ENCODE measurements at places on chromosomes 13 and 19.

GRCh38 chr13:87680298-87680697, 9.1 kb downstream of the SLITRK5 start:
- DNase-seq: peak; percentile 85

DNA sequence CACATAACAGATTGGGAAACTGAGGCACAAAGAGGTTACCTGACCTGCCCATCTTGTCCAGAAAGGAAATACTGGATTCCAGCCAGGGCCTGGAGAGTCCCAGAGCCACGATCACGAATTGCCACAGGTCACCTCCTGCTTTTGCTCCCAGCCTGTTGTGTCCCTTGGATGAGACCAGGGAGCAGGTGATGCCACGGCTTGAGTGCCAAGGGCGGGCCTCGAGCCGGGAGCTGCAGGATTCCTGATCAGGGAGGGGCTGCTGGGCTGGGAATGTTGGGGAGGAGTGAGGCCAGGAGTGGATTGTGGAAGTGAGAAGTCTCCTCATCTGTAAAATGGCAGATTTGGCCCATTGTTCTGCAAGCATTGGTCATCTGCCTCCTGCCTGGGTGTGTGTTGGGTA, 29.4 kb downstream of the DNM2 start:
- H3K27ac ChIP-seq: peak overlapping the region; percentile 92
- no peaks in the 10 kb centered on the region for H3K36me3 ChIP-seq
- peaks cover 71% of the 10 kb centered on the region for H3K4me1 ChIP-seq
- no peaks in the 10 kb centered on the region for H3K27me3 ChIP-seq

DNA sequence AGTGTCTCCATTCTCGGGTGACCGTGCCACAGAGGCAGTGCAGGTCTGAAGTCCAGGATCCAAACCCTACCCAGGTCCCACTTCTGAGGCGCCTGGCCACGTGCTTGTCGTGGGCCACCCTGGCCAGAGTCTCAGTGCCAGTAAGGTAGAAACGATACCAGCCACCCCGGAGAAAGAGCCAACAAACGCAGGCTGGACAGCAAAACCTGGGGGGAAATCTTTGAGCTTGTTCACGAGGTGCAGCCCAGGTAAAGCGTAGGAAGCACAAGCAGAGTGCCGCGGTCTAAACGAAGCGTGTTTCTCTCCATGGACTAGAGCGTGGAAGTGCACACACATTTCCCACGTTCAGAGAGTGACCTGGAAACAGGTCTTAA, 95.6 kb downstream of the ATP11A start:
- no peaks in the 10 kb centered on the region for H3K4me1 ChIP-seq
- H3K4me3 ChIP-seq: no peak overlapping the region
- no peak for DNase-seq
- H3K27me3 ChIP-seq: no peaks in the 10 kb centered on the region

DNA sequence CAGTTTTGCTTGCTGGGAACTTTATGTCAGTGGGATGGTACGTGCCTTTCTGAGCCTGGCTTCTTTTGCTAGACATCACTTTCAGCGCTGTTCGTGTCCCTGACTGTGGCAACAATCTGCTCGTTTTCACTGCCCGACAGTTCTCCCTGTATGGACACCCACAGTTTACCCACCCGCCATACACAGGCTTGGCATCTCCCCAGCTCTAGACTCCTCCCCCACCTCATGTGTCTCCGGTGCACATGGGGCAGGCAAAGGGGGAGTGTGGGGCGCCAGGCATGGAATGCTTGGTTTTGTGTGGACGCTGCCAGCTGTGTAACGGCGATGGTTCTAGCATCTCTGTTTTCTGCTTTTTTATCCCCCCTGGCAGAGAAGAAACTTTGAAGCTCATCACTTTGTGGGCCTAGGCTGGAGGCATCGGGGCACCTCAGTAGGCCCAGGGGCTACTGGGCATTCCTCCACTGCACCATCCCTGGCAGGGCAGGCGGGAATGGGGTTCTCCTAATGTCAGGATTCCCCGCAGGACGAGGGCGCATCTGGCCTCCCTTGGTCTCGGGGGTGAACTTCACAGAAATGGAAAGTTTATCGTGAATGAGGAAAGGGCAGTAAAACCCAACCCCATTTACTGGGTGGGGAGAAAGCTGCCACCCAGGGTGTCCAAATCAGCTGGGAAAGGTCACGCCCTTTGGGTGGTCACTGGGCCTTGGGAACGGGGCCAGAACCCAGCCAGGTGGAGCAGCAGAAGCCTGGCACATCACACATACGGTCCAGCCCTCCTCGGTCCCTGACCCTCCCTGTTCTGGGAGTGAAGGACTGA, 60.8 kb downstream of the CEBPG start:
- no peak overlapping the region for H3K4me3 ChIP-seq
- no peak overlapping the region for H3K27ac ChIP-seq
- peaks cover 6% of the 10 kb centered on the region for H3K4me1 ChIP-seq
- peak; percentile 40 for DNase-seq

DNA sequence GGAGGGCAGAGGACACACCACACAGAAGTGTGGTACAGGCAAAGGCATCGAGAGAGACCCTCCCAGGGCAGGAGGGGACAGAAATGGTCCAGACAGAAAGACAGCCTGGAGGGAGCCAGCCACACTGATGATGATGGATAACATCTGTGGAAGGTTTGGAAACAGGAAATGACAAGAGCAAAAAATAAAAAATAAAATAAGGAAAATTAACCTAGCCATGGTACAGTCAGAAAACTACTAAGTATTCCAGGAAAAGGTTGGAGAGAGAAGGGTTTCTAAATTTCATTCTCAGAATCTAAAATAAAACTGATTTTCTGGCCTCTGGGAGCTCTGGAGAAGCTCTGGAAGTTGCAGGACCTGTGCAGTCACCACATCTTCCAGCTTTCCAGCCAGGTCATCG, 115.2 kb upstream of the VSTM2B start:
- no peak overlapping the region for H3K27ac ChIP-seq
- H3K4me3 ChIP-seq: no peak overlapping the region
- no peak for DNase-seq
- no peaks in the 10 kb centered on the region for H3K36me3 ChIP-seq
- no peaks in the 10 kb centered on the region for H3K27me3 ChIP-seq

DNA sequence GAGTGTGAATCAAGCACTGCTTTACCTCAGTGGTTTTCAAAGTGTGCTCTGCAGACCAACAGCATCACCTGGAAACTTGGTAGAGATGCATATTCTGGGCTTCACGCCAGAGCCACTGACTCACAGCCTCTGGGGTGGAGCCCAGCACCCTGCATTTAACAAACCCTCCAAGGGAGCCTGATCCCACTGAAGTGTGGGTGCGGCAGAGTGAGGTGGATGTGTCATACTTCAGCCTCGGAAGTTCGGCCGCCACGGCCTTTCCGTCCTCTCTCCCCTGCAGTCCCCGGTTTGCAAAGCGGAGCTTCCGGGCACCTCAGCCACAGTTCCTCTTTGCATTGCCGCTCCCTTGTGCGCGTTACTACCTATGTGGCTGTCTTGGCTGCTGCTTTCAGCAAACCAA, 33.3 kb upstream of the MICU2 start:
- H3K4me3 ChIP-seq: no peak overlapping the region
- H3K4me1 ChIP-seq: no peaks in the 10 kb centered on the region
- H3K27ac ChIP-seq: no peak overlapping the region
- H3K27me3 ChIP-seq: no peaks in the 10 kb centered on the region

- H3K36me3 ChIP-seq: no peaks in the 10 kb centered on the region
- no peak overlapping the region for H3K4me3 ChIP-seq
- no peak for DNase-seq
- no peak overlapping the region for H3K27ac ChIP-seq
- peaks cover 27% of the 10 kb centered on the region for H3K4me1 ChIP-seq
- H3K27me3 ChIP-seq: no peaks in the 10 kb centered on the region
Measured at GRCh38 chr19:13089139-13089856, 13.4 kb downstream of the LYL1 start.

DNA sequence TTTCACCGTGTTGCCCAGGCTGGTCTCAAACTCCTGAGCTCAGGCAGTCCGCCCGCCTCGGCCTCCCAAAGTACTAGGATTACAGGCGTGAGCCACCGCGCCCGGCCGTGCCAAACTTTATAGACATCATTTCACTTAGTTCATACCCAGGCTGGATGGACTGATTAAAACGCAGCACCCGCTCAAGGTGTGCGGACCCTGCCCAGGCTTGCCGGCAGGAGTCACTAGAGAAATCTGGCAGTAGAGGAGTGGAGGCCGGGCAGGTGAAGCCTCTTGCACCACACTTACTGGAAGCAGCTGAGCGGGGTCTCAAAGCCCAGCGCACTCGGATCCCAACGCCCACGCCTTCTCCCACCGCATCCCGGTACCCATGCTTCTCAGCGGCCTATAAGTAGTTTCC, 11.4 kb downstream of the PTGIR start:
- no peak overlapping the region for H3K4me3 ChIP-seq
- H3K36me3 ChIP-seq: peaks cover 6% of the 10 kb centered on the region
- H3K27ac ChIP-seq: no peak overlapping the region
- H3K27me3 ChIP-seq: no peaks in the 10 kb centered on the region
- H3K4me1 ChIP-seq: peaks cover 6% of the 10 kb centered on the region

DNA sequence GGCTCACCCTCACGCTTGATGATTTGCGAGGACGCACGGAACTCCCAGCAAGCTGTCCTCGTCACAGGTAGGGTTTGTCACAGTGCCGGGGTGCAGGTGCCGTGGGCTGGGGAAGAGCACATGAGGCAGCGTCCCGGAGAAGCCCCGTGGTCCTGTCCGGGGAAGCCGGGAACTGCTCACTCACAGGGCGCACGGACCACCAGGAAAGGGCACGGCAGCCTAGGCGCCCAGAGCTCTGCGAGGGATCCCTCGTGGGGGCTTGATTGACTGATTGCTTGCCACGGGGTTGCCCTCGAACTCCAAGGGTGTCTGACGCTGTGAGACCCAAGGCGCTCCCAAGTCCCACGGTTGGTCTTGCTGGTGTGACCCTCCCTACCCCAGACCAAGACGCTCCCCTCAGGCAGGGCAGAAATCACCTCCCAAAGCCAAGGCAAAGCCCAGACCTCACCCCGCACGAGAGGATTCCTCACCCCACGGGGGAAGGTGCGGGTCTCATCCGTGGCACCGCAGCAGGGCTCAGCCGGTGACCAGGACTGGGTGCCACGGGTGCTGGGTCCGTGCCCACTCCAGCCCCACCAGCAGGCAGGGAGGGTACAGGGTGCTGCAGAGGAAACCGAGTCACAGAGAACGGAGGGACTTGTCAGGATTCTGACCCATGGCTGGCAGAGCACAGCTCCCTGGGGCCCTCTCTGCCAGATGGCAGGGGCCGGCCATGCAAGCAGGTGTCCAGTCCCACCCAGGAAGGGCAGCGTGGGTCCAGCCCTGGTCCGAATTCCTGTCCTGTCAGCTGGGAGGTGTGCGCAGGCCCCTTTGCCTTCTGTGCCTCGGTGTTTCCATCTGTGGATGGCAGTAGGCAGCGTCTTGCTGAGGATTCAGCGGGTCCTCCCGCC, 7.7 kb downstream of the C2CD4C start:
- no peak overlapping the region for H3K27ac ChIP-seq
- no peak for DNase-seq
- H3K36me3 ChIP-seq: no peaks in the 10 kb centered on the region

DNA sequence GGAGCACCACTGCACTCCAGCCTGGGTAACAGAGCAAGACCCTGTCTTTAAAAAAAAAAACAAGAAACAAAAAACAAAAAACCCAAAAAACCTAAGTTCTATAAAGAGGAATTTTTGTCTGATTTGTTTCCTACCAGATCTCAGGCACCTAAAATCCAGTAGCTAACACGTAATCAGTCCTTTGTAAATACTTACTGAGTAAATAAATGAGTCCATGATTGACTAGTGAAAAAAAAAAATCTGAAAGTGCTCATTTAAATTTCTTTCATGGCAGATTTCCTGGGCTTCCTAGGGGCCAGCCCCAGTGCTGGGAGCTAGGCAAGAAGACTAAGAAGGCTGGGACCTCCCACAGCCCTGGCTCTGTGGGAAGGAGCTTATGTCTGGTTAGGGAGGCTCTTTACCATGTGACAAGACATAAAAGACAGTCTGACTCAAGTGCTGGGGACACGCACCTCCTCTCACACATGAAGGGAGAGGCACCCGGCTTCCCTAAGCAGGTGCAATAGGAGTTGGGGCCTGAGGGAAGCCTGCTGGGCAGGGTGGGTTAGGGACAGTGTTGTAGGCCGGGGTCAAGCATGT, 22.5 kb downstream of the LIG1 start:
- no peak for DNase-seq
- no peaks in the 10 kb centered on the region for H3K36me3 ChIP-seq
- H3K27ac ChIP-seq: no peak overlapping the region
- no peaks in the 10 kb centered on the region for H3K27me3 ChIP-seq
- H3K4me3 ChIP-seq: no peak overlapping the region
- no peaks in the 10 kb centered on the region for H3K4me1 ChIP-seq

GRCh38 chr13:73599232-73600128, 534.7 kb downstream of the KLF12 start:
- H3K4me3 ChIP-seq: no peak overlapping the region
- no peak overlapping the region for H3K27ac ChIP-seq
- no peaks in the 10 kb centered on the region for H3K36me3 ChIP-seq

GRCh38 chr13:83549671-83550070, 332.6 kb downstream of the SLITRK1 start:
- DNase-seq: no peak
- H3K36me3 ChIP-seq: no peaks in the 10 kb centered on the region
- no peaks in the 10 kb centered on the region for H3K27me3 ChIP-seq
- no peak overlapping the region for H3K4me3 ChIP-seq
- H3K4me1 ChIP-seq: no peaks in the 10 kb centered on the region

DNA sequence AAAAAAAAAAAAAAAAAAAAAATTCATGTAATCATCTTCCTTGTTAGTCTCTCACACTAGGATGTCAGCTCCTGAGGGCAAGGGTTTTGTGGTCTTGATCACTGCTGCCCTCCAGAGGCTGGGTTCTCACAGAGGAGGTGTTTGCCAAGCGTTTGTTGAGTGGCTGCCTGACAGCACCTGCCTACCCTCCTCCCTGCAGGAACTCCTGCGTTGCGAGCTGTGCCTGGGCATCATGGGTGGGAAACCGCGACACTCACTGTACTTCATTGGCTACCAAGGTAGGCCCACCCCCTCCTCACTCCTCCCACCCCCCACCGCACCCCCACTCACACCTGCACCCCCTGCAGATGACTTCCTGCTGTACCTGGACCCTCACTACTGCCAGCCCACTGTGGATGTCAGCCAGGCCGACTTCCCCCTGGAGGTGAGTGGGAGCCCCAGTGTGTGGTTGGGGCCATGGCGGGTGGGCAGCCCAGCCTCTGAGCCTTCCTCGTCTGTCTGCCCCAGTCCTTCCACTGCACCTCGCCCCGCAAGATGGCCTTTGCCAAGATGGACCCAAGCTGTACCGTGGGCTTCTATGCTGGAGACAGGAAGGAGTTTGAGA, 8.1 kb downstream of the ATG4D start:
- H3K27ac ChIP-seq: no peak overlapping the region
- no peaks in the 10 kb centered on the region for H3K4me1 ChIP-seq
- H3K36me3 ChIP-seq: peaks cover 57% of the 10 kb centered on the region

DNA sequence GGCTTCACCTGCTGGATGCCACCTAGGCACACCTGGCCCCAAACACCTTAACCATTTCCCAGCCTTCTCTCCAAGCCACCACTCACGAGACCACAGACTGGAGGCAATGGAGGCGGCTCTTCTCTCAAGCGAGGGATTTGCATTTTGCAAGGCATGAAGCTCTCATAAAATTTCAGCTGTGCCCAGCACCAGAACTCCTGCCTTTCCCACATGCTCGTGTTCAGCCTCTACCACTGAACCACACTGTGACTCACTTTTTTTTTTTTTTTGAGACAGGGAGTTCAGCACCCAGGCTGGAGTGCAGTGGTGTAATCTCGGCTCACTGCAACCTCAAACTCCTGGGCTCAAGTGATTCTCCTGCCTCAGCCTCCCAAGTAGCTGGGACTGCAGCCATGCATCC, 10.6 kb downstream of the NANOS3 start:
- H3K27ac ChIP-seq: no peak overlapping the region
- no peaks in the 10 kb centered on the region for H3K36me3 ChIP-seq
- H3K4me1 ChIP-seq: no peaks in the 10 kb centered on the region
- no peak for DNase-seq
- H3K4me3 ChIP-seq: no peak overlapping the region

GRCh38 chr19:42092350-42092749, 16.4 kb downstream of the ZNF574 start:
- no peak overlapping the region for H3K27ac ChIP-seq
- H3K27me3 ChIP-seq: no peaks in the 10 kb centered on the region

Data from kidney (tissue), 22 donors.